ENCODE measurements at places on chromosomes 7 and 10.

DNA sequence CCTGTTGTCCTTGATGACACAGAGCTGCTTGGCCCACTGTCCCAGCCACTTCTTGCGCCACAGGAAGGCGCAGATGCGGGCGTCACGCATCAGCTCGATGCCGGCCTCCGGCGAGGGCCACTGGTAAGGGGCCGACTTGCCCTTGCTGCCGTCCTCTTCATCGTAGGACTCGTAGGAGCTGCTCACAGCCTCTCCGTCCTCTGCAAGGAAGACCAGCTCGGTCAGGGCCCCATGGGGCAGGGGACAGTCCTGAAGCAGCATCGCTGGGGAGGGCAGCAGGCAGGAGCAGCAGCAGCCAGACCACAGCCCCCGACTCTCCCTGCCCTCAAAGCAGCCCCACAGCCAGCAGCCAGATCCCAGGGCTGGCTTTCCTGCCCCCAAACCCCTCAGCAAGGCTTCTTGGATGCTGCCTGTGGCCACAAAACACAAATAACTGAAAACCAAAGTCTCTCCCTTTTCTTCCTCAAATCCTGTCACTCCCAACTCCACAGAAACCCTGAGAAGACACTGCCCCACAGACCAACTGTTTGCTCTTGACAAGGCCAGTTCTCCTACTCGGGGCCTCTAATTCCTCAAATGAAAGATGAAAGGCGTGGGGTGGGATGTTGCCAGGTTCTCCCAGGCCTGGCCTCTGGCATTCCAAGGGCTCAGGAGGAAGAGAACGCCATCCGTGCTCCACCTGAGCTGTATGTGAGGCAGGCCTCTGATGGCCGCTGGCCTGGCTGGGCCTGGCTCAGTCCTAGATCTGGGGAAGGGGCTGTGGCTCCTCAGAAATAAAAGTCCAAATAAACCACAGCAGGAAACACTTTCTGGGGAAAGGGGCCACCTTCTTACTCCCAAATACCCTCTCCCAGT lies 76.7 kb downstream of the VWA2 start:
- DNase-seq, result no peak

DNA sequence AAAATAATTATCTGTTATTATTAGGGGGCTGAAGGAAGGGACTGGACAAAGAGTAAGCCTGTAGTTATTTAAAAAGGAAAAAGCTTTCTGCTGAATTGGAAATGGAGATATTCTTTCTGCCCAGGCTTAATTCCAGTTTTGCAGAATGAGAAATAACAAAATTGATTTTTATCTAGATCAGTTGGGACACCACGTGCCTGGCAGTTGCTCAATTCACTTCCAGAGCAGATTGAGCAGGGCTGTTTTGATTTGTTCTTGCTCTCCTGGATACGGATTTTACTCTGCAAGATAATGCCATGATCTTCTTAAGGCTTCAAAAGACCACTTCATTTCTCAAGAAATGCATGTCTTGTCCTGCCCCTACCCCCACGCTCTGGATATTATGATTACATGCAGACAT lies 524.3 kb downstream of the TCERG1L start:
- no peak for DNase-seq

GRCh38 chr10:31659665-31660064 lies 269.0 kb downstream of the ARHGAP12 start:
- no peak for DNase-seq

DNA sequence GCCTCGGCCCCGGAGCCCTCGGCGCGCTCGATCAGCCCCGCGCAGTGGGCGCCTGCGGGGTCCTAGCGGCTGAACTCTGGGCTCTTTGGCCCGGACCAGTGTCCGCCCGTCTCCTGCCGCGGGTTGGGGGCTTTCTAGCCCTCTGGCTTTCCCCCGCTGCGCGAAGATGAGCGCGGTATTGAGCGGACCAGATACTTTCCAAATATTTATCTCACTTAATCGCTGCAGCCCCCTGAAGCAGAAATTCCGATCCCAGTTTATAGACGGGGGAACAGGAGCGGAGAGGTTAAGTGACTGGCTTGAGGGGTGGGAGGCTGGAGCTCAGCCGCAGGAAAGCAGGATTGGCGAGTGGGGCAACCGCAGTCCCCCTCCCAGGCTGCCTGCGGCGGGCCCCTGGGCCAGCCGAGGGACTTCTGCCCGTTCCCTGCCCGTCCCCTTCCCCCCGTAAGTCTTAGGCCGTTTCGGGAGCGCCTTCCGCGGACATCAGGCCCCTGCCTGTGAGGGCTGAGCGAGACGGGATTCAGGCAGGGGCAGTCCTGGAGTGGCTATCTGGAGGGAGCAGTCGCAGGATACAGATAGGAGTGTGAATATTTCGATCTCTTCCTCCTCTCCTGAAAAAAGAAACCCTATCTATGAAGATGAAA lies 565 bp downstream of the STRIP2 start:
- no peak for DNase-seq

DNA sequence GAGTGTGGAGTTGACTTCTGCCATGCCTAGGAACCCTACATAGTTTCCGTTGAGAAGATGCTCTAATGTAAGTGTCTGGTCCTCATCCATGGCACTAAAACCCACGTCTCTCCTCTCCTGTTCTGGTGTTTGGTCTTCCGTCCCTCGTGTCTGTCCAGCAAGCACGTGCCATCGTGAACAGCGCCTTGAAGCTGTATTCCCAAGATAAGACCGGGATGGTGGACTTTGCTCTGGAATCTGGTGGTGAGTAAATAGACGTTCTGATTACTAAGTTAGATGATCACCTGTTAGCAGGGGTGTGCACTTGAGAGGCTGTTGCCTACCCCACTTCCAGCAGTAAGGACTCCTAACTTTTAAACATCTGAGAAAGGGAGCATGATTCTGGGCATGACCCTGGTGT lies 15.1 kb upstream of the GET4 start:
- DNase-seq, result no peak

DNA sequence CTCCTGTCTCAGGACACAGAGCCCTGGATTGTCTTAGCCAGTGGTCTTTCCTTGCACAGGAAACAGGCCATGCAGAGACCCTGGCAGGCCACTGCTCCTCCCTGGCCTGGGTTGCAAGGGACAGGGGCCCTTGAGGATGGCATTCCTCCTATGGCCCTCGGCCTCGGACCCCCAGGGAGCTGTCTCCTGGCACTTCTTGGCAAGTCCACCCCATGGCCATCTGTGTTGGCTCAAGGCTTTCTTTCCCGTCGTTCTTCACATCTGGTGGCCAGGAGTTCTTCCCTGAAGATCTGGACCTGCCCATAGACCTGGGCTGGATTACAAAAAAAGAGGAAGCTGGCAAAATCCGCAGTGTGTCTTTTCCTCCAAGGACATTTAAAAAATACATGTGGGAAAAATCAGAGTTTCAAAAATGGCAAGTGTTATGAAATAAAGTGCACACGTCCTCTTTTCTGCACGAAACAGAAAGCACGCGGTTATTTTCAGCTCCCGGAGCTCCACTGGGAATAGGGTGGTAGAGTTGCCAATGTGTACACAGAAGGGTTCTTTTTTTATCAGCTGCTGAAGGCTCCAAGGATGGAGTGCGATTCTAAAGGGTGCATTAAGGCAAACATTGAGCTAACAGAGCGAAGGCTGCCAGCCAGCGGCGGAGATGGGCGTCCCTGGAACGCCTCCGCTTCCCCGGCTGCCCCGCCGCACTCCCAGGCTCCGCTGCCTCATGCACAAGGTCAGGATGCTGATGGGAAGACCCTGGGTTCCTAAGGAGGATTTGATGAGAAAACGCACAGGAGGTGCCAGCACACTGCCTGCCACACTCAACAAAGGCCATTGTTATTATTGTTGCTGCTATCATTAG lies 62.8 kb upstream of the FAM20C start:
- no peak for DNase-seq

DNA sequence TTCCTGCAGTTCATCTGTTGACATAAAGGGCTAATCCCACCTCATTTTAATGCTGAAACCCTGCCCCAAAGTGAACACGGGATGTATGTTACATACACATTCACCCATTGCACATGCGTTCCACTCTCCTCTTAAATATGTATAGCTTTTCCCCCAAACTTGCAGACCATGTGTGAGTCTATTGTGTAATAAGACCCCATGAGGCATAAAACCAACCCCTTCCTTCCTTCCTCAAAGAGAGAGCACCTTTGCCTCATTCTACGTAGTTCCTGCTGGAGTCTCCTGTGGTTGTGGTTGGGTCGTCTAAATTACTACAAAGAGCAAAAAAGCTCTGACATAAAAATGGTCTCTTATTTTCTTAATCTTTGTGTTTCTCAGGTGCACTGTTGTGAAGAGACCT lies 345.7 kb upstream of the KLF6 start:
- no peak for DNase-seq

DNA sequence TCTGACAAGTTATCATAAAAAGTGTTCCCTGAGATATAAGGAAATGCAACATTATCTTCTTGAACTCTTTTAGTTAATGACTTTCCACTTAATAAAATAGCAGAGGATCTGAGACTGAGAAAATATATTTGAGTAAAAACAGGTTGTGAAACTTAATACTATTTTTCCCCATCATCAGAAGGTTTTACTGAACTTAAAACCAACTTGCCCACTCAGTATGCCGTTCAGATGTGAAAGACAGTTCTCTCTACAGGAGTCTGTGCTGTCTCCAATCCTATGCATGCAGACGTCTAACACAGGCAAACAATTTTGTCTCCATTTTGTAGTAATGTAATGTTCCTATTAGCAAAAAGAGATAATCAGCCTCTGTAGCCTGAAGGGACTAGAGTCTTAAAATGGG lies 38.2 kb upstream of the CYP2C18 start:
- DNase-seq, result no peak

GRCh38 chr10:30436671-30437030 lies 2.7 kb downstream of the MAP3K8 start:
- DNase-seq, result no peak

DNA sequence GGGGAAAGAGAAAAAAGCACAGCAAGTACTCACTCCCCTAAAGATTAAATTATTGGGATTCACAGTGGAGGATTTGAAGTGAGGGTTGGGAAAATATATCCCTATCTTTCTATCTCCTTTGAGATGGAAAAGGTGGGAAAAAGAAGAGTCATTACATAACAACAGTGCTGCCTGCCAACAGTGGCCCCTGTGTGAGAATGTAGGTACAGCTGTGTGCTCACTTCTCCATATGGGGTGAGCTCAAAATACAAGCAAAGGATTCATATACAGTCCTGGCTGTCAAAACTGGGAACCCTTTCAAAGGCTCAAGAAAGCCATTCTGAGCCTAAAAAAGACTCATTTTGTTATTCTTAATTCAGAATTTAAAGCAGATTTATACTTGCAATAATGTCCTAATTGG lies 458.5 kb downstream of the GPAM start:
- DNase-seq, result no peak

DNA sequence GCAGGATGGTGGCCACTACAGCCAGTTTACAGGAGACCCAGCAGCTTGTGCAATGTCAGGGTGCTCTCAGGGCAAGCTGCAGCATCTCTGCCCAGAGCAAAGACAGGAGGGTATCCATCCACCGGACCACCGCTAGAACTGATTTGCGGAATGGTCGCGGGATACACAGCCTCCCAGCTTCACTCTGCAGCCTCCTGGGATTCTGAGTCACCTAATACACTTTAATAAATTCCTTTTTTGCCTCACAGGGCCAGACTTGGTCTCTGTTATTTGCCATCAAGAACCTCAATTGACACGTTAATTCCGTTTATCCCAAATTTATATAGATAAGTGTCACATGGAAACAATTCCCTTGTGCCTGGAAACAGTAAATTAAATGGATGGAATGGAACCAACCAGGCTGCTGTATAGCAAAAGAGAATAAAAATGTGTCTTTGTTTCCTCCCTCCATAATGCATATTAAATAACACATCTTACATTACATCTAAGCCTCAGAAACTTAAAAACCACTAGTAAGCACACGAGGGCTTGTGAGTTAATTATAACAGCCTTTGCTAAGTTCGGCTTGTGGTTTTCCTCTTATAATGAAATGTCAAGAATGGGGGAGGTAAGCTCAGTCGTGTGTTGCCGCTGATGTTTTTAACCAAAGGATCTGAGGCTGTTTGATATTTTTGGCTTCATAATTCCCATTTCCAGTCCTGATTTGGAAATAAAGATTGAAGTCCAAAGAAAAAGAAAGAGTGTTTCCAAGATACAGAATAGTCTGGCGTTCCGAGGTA lies 52.1 kb downstream of the ADRB1 start:
- DNase-seq, result no peak
